ENCODE measurements at places on chromosomes 1 and 21. TPM values are rescaled to one million over a fixed set of nuclear protein-coding genes. Genes with fewer than 3 reads are reported as not detected.

- no peak for DNase-seq
Measured at GRCh38 chr1:47903723-47904122, 93.5 kb downstream of the TRABD2B start.

- DNase-seq: no peak
Measured at GRCh38 chr21:14838400-14838799, 226.4 kb downstream of the NRIP1 start.

- DNase-seq: peak; percentile 35
Measured at GRCh38 chr1:246608616-246609376, 42.5 kb downstream of the CNST start.

GRCh38 chr1:161069731-161070270, at the start of gene ARHGAP30:
TSS of gene ARHGAP30 (minus strand) at chr1:161069891. CDS start at chr1:161069624, 267 bp downstream.
- no peak for DNase-seq

DNA sequence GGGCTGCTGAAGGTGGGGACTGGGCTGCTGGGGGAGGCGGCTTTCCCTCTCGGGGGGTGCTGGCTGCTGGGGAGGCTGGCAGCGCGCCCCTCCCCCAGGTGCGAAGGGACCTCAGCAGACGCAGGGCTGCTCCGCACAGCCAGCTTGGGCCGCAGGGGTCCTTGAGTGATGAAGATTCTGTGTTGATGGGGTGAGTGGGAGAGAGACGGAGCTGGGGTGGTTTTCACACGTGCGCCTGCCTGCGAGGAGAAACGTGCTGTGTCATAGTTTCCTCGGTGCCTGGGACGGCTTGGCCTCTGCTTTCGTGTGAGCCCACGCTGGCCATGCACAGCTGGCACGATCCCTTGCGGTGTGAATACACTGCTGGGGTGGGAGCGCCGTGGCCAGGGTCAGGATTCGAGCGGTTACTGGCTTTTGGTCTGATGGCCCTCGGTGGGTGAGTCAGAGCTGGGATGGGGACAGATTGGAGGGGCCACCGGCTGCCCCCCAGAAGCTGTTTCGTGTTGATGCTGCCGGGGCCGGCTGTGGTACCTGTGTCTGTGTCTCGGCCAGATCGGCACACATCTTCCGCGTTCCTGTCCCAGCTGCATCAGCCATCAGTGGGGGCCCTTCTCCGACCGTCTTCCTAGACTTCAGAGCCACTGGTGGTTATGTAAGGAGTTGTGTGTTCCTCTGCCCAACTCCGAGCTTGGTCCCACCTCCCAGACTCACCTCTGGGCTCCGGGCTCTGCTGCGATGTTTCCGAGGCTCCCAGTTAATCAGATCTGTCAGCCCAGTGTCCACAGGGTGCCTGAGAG, 24.9 kb downstream of the PRKCZ start:
- DNase-seq: no peak

- no peak for DNase-seq
Measured at GRCh38 chr1:213394837-213395236, 343.8 kb downstream of the RPS6KC1 start.

The CR1L gene
- total RNA-seq: 48.0 TPM

- DNase-seq: no peak
Measured at GRCh38 chr1:70768216-70768615, 279.4 kb downstream of the PTGER3 start.

DNA sequence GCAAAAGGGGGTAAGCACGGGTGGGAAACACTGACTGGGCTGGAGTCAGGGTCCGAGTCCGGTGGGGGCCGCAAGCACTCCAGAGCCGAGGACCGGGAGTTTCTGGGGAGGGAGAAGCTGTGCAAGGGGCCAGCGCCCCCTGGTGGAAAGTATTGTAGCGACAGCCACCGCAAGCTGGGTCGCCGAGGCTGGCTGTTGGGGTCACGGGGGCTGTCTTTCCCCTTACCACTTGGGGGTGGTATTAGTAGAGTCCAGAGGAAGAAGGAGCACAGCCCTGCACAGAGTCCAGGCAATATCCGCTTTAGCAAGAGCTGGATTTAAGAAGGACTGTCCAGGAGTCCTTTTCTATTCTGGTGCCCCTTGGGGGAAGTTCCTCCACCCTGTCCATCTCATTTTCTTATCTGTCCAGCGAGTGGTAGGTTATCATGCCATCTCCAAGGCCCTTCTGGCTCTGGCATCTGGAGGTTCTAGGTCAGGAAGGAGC, 17.9 kb upstream of the ETV3 start:
- peak; percentile 83 for DNase-seq
